H4 (cell line): ENCODE measurements at places on chromosomes 3 and 15. TPM values are rescaled to one million over a fixed set of nuclear protein-coding genes. Genes with fewer than 3 reads are reported as not detected.

GRCh38 chr3:145865399-145866018, 295.5 kb downstream of the PLOD2 start:
- DNase-seq, result no peak

DNA sequence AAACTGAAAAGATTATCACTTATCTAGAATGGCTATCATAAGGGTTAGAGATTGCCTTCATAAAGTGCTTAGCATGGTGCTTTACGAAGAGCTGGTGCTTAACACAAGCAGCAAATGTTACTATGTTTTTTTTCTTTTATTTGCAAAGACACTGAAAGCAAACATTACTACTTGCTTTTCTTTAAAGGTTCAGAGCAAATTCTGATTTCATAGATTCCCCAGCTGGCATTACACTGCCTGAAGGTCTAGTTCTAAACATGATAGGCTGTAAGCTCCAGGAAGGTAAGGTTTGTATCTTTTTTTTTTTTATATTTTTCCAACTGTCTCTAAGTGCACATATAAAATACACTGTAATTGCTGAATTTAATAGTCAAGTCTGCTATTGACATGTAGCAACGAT, 71.9 kb downstream of the UQCC5 start:
- DNase-seq, result no peak

DNA sequence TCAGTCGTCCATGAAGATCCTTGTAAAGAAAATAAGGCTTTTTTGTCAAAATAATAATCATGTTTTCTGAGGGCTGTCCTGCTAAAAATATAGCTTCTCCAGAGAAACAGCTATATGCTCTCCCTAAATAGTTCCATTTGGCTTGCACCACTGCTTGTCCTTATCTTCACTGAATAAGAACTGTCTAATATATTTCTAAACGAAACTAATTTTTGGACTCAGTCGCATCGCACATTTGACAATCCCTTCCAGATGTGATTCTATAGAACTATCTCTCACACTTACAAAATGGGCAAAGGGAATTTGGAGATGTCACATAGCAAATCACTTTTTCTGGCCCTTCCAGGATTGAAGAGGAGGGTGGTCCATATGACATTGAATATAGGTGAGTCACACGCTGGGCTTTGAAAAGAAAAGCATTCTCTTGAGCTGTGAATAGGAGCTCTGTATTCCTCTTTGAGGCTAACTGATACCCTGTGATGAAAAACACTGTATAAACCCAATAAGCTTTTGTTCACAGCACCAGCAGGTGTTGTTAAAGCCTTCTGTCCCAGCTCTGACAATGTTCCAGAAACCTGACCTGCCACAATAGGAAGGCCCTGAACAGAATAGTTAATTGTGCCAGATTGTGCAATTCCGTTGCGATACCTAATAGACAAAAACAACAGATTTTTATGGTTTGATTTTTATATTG, 1144.2 kb downstream of the ROBO2 start:
- no peak for DNase-seq

DNA sequence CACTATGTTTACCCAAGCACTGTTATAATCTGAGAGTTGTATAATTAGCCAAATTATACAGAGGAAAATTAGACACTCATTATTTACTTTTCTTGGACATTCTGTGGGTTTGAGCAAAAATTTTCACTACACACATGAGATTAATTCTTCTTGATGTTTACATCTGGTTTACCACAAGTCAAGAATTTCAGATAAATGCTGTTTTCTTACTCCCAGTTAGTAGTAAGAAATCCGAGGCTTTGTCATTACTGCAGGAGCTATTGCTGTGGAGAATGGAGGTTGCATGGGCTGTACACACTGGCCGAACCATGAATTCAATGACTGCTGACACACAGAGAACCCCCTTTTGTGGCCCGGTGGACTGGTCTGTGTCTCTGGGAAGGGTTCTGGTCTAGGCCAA, 207.7 kb upstream of the CFAP20DC start:
- peak; percentile 63 for DNase-seq

DNA sequence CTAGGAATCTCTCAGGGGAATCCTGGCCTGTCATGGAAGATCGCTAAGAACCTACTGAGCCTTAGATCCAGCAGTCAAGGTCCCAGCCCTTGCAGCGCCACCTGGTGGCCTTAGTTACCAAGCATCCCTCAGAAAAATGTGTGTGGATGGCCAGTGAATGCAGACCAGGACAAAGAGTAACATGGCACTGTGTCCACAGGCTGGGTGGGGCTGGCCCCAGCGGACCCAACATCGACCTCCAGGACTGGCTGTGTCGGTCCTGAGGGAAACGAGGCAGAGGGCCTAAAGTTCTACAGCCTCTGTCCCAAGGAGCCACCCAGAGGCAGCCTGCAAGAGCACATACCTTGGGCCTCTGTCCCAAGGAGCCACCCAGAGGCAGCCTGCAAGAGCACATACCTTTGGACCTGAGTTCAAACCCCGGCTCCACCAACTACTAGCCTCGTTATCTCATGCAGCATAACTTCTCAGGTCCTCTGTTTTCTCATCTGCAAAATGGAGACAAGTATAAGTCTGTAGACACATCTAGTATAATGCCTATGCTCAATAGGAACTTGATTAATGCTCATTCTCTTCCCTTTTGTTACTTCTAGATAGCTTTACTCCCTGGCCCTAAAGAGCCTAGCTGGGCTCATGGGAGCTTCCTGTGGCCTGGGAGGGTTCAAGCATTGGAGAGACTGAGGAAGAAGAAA, 57.5 kb upstream of the HERC1 start:
- peak; percentile 68 for DNase-seq

GRCh38 chr3:41223691-41224090, 24.4 kb downstream of the CTNNB1 start:
- DNase-seq, result no peak

GRCh38 chr15:38477637-38478036, 23.7 kb downstream of the FAM98B start:
- no peak for DNase-seq

DNA sequence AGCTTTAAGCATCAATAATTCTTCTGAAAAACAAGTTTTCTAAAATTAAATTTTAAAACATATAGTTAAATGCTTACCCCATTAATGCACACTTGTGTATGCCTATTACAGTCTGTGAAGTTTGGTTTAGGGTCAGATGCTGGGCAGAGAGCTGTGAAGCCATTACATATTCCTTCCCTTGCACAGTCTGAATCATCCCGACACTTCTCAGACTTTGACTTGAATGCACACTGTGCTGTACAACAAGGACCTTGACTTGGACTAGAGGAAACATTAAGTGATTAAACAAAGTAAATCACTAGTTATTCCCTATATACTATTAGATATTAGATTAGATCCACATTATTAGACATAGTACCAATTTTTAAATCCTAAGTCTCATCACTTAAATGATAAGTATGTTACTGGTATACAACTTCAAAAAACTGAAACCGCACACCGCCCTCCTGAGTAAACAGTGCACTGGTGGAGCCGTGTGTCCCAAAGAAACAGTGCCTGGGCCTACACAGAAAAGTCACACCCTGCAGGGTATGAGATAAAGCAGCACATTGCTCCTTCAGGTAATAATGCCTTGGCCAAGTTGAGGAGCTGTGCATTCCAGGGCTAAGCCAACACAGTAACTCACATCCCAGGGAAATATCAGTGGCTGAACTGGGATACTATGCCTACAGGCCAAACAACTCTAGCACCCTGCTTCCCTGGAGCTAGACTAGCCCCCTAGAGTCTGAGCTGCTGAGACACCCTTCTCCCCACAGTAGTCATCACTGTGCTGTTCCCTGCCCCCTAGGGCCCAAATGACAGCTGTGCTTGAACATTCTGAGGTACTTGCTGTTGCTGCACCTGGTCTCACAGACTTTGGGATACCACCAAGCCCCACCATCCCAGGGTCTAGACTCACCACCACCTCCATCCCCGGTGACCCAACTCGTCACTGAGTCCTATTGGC, 137.5 kb downstream of the ADAM10 start:
- DNase-seq, result no peak

- DNase-seq, result no peak
These were observed 81.3 kb downstream of the MTHFS start for GRCh38 chr15:79815468-79815867.

DNA sequence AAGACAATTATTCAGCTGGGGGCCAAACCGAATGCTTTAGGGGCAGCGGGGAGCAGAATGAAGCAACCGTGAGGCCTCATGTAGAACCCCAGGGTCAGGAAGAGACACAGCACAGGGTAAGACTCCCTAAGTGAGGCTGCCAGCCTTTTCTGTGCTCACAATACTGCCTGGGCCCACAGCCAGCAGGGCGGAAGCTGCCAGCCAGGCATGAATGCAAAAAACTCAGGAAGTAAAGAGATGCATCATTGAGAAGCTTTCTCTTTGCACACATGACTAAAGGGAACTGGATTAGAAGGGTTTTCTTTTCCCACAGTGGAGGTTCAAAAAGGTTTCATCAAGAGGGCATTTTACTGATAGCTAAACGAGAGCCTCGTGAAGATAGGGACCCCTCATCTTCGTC, 33.3 kb downstream of the CA12 start:
- DNase-seq, result peak; percentile 86

- no peak for DNase-seq
These were observed 23.2 kb downstream of the PLA2G4B start for GRCh38 chr15:41861736-41862356.

- DNase-seq, result no peak
These were observed 207.2 kb upstream of the TPM1 start for GRCh38 chr15:62835351-62835750.

DNA sequence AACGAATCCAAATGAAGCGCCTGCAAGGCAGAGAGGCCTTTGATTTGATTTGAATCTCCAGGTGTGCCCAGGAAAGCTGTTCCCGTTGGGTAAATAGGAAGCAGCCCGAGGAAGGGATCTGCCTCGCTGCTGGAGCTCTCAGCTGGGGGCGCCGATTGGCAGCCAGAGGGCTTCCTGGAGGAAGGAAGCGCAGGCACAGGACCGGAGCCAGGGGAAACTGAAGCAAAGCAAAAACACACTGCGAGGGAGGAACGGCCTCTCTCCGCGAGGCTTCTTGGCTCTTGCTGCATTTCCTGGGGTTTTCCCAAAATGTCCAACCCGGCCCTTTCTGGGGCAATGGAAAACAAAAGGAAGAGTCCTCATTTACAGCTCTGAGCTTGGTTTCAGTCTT, 80.3 kb downstream of the TMEM266 start:
- DNase-seq, result no peak

- no peak for DNase-seq
These were observed 25.1 kb downstream of the FSTL1 start for GRCh38 chr3:120425572-120426250.

- no peak for DNase-seq
These were observed 128.2 kb downstream of the SOX2 start for GRCh38 chr3:181839916-181840297.

DNA sequence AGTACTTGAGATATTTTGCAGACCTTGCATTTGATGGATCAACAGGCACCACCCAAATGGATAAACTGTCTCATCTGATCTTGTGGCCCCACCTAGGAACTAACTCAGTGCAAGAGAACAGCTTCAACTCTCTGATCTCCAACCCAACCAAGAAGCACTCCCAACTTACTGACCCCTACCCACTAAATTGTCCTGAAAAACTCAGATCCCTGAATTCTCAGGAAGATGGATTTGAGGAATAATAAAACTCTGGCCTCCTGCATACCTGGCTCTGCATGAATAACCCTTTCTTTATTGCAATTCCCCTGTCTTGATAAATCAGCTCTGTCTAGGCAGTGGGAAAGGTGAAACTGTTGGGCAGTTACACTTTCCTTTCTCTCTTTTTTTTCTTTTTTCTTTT, 247.9 kb downstream of the ZPLD1 start:
- DNase-seq, result no peak

DNA sequence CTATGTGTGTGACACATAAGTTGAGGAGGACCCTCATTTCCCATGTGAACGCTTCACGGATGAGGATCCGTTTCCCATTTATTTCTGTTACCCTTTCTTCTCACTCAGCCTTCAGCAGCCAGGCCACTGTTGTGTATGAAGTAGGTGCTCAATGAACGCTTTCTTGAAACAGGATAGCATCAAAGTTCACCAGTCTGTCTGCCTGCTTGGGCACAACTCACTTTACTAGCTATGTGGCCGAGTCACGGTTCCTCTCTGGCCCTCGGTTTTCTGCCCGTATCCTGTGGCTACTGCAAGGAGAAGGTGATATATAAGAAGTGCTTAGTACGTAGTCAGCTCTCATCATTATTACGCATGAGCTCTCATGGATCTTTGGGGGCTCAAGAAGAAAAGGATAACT, 22.4 kb downstream of the ACSBG1 start:
- DNase-seq, result no peak

GRCh38 chr3:152122851-152123250, 145.9 kb upstream of the MBNL1 start:
- no peak for DNase-seq

- DNase-seq, result no peak
These were observed 54.5 kb downstream of the IQSEC1 start for GRCh38 chr3:13018561-13019242.

GRCh38 chr3:127796045-127796830, 26.1 kb downstream of the MGLL start:
- DNase-seq, result no peak

- DNase-seq, result no peak
These were observed 46.6 kb downstream of the APH1B start for GRCh38 chr15:63323798-63324563.

DNA sequence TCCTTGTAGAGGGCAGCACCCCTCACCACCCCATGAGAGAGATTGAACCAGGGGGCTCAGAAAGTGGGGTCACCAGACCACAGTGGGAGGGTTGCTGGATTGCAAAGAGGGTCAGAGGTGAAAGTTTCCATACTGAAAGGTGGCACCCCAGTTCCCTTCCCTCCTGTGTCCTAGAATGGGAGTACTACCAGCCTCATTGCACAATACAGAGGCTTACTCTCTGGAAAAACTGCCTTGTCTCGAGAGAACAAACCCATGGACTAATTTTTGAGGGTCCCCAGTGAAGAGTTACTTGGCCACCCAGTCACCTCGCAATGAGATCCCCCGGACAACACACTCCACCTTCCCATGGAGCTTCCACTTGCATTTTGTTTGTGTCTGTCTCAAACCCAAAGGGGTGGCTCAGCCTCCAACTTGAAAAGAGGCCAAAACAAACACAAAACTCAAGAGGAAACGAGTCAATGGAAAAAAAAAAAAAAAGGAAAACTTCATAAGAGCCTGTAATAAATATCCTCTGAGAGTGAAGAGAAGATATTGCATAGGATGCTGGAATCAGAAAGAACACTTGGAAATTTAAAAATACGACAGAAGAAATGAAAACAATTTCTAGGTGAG, 18.6 kb downstream of the MESP2 start:
- no peak for DNase-seq

- no peak for DNase-seq
These were observed 70.8 kb downstream of the MCF2L2 start for GRCh38 chr3:183357564-183358079.

Gene B3GNT5
- total RNA-seq, result 6.4 and 14.7 TPM in 2 replicates

Gene OSTN
- total RNA-seq, result not detected in 2 replicates

Gene GABRG3
- 0.02 TPM in 1 of 2 replicates, not detected in the other for total RNA-seq

Gene CHRM5
- total RNA-seq, result not detected in 2 replicates

Gene CTXN2
- total RNA-seq, result not detected in 2 replicates

Gene MYH15
- total RNA-seq, result 0.08 and 0.10 TPM in 2 replicates

Gene NCK1
- 44.7 and 79.9 TPM in 2 replicates for total RNA-seq

Gene ROBO1
- total RNA-seq, result 22.8 and 24.7 TPM in 2 replicates

Gene CYP1A2
- not detected in 2 replicates for total RNA-seq

Gene TIGIT
- not detected in 2 replicates for total RNA-seq
